ENCODE measurements at places on chromosomes 6 and 20.

DNA sequence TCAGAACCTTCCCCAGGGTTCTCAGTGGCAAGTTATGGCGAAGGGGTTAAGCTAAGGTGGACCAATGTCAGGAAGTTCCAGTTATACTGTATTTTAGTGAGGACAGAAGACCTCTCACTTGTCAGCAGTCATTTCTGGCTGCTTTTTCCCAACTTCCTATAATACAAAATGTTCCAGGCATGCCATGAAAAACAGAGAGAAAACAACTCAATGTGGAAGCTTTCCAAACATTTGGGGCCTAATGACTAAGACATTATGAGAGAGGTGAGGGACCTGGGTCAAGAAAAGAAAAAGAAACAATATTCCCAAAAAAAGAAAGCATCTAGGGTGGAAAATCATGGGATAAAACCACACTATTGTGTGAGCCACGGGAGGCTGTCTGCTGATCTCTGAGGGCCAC, 99.9 kb upstream of the MAP3K4 start:
- no peak for DNase-seq

- DNase-seq: no peak
Measured at GRCh38 chr20:1371830-1372539, 20.9 kb downstream of the FKBP1A start.

DNA sequence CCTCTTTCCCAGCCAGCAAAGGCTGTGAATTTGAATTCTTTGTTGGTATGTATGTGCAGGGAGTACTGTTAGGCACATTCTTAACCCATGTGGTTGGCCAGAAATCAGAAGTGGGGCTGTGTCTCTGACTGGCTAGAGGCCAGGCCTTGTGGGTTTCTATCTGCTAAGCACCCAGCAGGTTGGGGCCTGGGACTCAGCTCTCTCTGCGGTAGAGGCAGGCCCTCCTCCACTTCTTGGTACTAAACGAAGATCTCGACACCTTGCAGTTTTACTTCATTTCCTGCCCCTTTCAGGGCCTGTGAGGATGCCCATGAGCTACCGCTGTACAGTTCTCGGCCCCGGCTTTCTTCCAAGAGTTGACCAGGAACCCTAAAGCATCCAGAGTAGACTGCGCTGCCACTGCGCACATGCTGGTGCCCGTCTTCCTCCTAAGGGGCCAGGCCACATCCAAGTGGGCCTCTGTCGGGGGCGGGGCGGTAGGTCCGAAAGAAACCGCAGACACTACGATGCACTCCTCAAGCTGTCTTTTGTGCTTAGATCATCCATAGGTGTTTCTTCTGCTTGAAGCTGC, 51.1 kb downstream of the TCP11 start:
- no peak for DNase-seq

DNA sequence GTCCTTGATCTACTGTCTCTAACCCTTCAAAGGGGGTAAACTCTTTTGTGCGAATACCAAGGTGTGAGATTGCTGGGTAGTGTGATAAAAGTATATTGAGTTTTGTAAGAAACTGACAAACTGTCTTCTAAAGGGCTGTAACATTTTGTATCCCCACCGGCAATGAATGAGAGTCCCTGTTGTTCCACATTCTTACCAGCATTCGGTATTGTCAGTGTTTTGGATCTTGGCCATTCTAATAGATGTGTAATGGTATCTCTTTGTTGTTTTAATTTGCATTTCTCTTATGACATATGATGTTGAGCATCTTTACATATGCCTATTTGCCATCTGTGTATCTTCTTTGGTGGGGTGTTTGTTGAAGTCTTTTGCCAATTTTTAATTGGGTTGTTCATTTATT, 1090.7 kb downstream of the KIF16B start:
- no peak for DNase-seq

- peak; percentile 77 for DNase-seq
Measured at GRCh38 chr6:14478381-14479225, 361.0 kb downstream of the CD83 start.

GRCh38 chr6:116316772-116317467, 37.2 kb upstream of the TSPYL1 start:
- DNase-seq: no peak

DNA sequence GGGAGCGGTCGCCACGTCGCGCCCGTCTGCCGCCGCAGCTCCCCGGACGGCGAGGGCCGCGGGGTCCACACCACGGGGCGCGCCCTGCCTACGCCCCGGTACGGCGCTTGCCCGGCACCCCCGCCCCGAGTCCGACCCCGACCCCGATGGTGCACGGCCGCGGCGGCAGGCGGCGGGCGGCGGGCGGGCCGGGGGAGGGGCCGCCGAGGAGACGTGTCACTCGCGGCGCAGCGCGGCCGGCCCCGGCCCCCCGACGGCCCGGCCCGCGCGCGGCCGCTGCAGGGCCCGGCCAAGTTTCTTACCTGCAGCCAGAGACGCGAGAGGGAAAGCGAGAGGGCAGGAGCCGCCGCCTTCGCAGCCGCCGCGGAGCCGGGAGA, 328 bp downstream of the RRBP1 start:
- DNase-seq: no peak

DNA sequence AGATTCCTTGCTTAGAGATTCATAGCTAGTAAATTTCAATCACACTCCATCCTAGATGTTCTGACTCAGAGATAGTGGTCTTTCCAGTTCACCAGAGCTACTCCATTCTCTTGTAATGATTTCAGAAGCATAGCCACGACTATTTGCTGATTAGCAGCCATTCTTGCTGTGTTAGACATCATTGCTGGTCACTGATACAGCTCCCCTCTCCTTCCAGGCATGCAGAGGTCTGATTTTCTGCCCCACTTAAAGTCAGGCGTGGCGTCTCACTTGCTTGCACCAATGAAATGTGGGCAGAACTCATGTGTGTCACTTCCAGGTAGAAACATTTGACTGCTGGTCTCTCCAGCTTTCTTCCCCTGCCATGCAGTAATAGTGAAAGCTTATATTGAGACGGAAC, 168.9 kb upstream of the JARID2 start:
- no peak for DNase-seq
